CD8-positive, alpha-beta T cell (primary cell): ENCODE measurements at places on chromosomes 2 and 18.

DNA sequence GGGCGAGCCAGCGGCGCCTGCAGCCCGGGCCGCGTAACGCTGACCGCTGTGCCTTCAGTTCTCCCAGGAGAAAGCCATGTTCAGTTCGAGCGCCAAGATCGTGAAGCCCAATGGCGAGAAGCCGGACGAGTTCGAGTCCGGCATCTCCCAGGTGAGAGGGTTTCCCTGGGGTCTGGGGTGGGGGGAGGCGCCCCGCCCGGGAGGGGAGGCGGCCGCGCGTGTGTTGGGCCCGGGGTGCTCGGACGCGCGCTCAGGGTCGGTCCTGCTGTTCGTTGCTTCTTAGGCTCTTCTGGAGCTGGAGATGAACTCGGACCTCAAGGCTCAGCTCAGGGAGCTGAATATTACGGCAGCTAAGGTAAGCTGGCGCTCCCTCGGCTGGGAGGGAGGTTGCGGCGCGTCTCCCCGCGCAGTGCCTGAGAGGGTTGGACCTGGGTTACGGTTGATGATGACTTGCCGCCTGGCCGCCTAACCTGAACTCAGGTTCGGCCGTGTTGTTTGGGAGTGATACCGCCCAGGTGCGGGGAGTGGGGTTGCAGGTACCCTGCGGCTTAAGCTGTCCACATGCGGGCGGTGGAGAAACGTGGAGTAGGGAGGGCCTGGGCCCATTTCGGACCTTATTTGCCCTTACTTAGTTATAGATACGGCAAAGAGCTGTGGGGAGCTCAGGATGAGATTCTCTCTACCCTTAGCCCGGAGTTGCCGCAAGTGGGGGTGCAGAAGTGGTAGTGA, 638 bp downstream of the RPS7 start:
- peak; percentile 61 for DNase-seq

- DNase-seq, result no peak
Observed at GRCh38 chr2:71130905-71131244, 441 bp downstream of the MPHOSPH10 start.

DNA sequence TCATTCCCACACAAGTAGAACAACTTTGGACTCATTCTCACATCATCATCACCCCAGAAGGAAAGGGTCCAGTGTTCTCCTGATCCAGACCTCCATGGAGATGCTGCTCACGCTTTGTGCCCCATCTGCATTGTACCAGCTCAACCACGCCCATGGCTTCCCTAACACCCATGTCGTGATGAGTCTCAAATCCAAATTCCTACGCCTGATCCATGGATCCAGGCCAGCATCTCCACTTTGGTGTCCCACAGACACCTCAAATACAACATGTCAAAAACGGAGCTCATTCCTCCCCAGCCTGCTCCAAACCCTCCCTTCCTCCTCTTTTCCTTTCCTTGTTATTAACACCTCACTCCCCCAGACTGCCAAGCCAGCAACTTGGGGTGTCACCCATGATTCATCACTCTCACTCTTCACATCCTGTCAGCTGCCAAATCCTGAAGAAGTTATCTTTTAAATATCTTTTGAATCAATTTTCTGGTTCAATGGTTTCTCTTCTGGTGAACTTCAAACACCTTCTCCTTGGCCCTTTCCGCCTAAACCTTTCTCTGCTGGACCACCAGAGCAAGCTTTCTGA, 30.2 kb upstream of the FAM124B start:
- DNase-seq, result no peak

GRCh38 chr2:163779970-163780597, 44.3 kb upstream of the FIGN start:
- no peak for DNase-seq

GRCh38 chr2:100242476-100242875, 79.8 kb downstream of the LONRF2 start:
- no peak for DNase-seq

GRCh38 chr2:37561615-37562569, 109.5 kb downstream of the CDC42EP3 start:
- DNase-seq, result no peak

DNA sequence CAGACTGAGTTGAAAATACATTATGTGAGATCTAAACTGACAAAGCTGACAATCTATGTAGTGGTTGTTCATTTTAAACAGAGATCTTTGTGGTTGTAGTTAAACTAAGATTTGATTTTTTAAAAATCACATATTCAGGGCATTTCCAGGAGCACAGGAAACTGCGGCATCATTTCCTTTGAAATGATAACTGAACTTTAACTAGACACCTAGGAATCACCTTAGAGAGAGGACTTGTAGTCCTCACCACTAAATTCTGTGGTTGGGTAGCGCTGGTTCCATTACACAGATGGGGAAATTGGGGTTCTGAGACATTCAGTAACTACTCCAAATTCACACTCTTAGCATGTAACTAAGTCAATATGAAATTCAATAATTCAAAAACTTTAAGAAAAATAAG, 96.0 kb upstream of the TRIB2 start:
- no peak for DNase-seq

- DNase-seq, result no peak
Observed at GRCh38 chr2:196696423-196697079, 57.0 kb downstream of the CCDC150 start.

DNA sequence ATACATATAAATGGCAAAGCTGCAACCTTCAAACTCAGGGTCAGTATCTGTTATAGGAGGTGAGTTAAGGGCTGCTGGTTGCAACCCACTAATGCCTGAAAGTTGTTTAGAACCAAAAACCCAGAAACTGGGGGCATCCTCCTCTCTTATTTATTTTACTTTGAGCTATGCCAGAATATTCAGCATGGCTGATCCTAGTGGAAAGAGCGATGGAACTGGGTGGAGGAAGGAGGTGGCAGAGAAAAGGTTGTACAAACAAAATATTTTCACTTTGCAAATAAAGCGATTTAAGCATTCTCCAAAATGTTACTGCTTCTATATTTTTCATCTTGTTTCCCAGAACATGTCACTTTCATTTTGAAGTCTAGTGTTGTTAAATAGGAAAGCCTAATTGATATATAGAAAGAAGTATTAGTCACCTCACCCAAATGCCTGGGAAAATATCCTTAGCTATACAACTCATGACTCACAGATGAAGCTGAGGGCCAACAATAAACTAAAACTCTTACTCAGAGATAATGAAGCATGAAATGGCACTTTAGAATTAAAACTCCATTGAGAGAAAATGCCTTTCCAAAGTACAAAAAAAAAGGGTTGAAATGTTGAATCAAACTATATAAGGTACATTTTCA, 251.4 kb upstream of the UBE2E3 start:
- no peak for DNase-seq

DNA sequence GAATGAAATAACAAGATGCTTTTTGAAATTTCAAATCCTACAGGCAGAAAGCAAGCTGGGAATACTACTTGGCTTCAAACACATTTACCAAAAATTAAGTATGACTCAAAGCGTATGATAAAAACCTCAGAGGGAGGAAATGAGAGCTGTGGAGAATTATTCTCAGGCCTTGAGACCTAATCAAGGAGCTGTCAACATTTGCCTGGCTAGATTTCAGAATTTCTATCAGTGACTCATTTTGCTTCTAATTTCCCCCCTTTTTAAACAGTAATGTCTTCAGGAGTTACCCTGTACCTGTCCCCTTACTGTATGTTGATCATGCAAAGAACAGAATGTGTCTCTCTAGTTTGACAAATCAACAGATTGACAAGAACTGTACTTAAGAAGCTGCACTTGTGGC, 1324.5 kb upstream of the DDX18 start:
- no peak for DNase-seq

DNA sequence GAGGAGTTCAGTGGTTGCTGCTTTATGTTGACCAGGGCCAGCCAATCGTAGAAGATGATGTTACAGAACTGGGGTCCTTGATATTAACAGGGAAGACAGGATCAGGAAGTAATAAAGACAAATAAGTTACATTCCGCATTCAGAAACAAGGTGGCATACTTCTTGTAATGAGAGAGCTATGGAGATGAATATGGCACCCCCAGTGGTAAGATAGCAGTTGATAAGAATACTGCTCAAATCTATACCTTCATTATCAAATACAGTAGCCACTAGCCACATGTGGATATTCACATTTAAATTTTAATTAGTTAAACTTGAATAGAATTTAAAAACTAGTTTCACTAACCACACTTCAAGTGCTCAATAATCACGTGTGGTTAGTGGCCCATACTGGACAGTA, 290.4 kb upstream of the RBMS1 start:
- no peak for DNase-seq

- DNase-seq, result no peak
Observed at GRCh38 chr2:56729212-56729611, 545.4 kb downstream of the CCDC85A start.

DNA sequence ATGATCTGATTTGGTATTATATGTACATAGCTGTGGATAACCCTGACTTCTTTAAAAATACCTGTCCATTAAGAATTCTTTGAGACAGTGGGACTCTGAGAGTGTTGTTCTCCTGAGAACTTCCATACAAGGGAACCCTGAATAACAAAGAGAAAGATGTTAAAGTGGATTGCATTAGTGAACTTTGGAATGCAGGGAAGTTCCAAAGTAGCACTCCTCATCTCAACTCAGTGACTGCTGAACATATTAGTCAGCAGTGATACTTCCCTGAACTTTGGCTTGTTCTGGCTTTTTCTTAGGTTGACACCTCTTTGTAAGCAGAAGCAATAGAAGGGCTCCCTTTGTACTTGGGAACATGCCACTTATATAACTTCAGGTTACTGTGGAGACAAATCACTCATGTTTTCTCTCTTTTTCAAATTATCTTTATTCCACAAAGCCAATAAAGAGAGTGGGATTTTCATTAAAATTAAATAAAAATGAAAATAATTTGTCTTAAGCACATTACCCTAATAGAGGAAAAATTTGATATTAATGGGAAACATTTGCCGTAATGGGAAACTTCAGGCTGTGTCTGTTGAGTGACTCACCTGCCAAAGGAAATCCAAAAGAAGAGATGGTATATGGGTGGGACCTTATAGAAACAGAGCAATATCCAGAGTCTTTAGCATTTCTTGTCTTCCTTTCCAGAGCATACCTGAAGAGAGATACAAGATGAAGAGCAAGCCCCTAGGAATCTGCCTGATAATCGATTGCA, 33.3 kb downstream of the CFLAR start:
- DNase-seq, result no peak

GRCh38 chr2:172181840-172182239, 79.1 kb upstream of the DLX2 start:
- DNase-seq, result no peak

DNA sequence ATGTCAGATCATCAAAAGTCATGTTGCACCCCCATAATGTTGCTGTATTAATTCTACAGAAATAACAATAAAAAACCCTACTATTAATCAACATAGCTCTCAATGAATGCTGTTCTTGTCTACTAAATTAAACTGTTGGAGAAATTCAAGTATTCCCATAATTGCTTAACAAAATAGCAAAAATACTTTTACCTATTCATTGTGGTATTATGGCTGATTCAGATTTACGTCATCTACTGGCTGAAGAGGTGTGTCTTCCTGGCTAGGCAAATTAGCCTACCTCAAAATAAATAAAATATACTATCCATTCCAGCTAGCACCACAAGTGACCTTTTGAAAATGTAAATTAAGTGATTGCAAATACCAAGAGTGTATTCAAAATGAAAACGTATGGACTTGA, 249.4 kb downstream of the MEIS1 start:
- DNase-seq, result no peak

- DNase-seq, result no peak
Observed at GRCh38 chr2:150008901-150009300, 421.3 kb upstream of the MMADHC start.

DNA sequence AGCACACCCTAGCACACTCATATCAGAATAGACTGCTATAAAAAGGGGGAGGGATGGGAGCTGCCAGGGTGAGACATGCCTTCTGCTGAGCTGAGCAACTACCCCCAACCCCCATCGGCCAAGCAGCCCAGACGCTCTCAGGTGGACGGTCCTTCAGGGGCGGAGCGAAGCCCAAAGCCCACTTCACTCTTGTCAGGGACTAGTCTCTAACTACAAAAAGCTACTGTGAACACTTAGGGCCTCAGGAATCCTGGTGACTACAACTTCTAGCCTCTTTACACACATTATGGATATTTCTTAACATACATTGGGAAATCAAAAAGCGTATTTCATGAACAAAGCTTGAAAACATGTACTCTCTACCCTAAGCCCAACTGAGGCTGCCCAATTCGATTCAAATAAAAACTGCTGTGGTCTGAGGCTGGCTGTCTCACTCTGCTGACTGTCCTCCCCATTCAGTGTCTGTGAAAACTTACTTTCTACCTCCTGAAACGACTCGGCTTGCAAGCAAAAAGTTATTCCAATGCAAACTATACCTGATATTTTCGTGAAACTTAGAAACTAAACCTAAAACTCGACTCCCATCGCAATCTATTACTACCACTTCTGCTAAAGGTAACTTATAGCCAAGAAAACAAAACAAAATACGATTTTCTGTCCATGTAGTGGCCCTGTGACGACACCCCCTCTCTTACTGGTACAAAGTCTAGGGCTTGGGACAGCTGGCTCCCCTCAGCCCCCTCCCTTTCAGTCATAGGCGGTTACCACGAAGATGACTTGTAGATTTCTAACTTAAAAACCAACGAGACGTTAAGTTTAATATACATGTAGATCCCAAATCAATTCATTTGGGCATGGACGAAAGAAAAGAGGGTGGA, 1.2 kb downstream of the SERTAD2 start:
- DNase-seq, result no peak

DNA sequence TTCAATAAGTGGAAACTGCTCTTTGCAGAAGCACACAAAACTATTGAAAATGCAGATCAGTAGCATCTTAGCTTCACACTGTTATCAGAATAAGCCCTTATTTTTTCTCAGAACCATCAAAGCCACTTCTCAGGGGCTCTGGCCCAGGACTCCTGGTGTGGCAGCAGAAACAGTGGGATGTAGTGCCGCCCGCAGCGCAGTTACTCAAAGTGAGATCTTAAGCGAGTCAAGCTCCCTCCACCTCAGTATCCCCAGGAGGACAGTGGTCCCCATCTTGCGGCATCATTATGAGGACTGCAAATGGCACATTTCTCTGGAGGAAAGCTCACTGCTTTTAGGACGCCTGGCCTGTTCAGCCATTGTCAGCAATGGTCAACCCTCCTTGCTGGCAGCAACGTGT, 60.0 kb downstream of the MBP start:
- no peak for DNase-seq

DNA sequence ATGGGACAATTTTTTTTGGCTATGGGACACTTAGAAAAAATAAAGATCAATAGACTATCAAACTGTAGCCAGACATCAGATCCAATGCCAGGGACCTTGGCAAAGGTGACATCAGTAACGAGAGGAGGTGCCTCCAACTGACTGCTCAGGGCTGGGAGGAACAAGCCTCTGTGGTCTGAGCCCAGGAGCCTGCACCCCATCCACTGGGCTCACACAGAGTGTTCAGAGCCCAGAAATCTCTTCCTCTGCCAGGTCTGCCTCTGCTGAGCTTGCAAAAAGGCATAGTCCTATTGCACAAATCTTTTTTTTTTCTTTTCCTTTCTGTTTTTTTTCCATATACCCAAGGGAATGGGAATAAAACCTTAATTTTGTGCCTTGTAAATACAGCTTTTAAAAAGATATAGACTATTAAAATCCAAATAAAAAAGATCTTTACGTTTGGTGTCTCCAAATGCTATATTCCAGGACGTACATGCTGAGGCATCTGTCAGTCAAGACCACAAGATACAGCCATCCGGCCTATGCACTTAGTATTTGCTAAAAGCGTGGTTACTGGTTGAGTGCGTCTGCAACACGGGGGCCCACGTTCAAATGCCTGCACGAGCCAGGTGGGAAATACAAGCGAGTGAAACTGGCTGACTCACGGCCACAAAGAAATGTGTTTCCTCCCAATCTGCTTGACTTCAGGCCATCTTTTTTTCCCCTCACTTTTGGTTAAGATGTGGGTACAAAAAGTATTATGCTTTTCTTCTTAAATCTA, 7.8 kb upstream of the ARHGAP25 start:
- peak; percentile 86 for DNase-seq

GRCh38 chr2:118177884-118178283, 89.6 kb downstream of the INSIG2 start:
- DNase-seq, result no peak
